Uterine smooth muscle cell (primary cell): ENCODE measurements at places on chromosomes 6 and 20. TPM values are rescaled to one million over a fixed set of nuclear protein-coding genes. Genes with fewer than 3 reads are reported as not detected.

SNPH gene
- 14.6 and 18.1 TPM in 2 replicates for total RNA-seq

CENPW gene
- 14.5 and 36.6 TPM in 2 replicates for total RNA-seq

CLDN20 gene
- not detected in 2 replicates for total RNA-seq

SF3B5 gene
- 101 and 127 TPM in 2 replicates for total RNA-seq

CAGE1 gene
- total RNA-seq = under 0.01 and 0.11 TPM in 2 replicates
